ENCODE measurements at places on chromosomes 6 and 20.

GRCh38 chr6:17758119-17758518 is 51.4 kb upstream of the NUP153 start:
- no peak for DNase-seq

GRCh38 chr20:43666376-43667328 is at the start of gene MYBL2:
Gene MYBL2, plus strand, starts transcription at chr20:43667114. Its CDS starts 170 bp downstream, at chr20:43667284.
- DNase-seq = peak; percentile 56

GRCh38 chr20:60031107-60031506 is 72.9 kb downstream of the CDH26 start:
- no peak for DNase-seq

DNA sequence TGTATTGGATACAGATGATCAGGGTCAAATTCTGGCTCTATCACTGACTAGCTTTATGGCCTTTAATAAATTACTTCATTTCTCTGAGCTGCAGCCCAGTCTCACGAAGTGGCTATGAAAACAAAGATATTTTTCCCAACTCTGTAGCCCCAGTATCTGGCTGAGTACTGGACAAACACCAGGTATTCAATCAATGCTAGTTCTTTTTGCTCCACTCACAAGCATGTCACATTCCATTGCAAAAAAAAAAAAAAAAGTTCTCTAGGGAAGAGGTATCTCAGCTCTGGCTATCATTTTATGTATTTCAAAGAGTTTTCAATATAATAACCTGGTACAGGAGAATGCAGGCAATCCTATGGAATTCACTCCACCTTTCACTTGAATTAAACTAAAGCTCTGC is 3.1 kb downstream of the CHD6 start:
- DNase-seq = no peak

DNA sequence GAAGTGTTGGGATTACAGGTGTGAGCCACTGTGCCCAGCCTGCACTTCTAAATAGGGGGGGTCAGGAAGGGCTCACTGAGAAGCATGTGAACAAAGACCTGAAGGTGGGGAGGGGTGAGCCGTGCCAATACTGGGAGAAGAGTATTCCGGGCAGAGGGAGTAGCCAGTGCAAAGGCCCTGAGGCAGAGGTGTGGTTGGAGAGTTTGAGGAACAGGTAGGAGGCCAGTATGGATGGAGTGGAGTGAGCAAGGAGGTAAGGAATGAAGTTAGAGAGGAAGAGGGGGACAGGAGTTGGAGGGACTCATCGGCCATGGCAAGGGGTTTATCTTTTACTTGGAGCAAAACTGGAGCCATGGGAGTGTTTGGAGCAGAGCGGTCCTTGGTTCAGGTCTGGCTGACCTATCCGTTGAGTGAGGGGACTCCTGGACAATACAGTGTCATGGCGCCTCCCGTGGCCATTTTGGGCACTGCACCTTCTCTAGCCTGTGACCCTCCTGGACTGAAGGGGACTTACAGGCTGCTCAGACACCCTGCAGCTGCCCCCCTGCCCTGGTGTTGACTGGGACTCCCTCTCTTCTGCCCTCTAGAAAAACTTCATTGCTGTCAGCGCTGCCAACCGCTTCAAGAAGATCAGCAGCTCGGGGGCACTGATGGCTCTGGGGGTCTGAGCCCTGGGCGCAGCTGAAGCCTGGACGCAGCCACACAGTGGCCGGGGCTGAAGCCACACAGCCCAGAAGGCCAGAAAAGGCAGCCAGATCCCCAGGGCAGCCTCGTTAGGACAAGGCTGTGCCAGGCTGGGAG is 12.1 kb downstream of the FOXS1 start:
- no peak for DNase-seq

DNA sequence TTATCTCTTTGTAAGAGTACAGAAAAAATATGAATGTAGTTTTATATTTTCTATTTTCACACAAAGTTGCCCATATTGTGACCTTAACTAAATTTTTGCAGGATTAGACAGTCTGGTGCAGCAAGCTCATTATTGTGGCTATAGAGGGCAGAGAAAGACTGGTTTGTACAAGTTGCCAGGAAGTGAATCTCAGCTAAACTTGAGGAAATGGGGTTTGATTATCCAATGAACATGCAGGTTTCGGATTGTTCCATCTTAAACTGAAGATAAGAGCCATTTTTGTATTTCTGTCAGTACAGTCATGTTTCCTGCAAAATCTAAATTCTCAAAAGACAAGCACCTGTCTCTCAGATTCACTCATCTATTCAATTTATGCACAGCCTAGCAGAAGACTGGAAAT is 390.9 kb downstream of the MMUT start:
- peak; percentile 4 for DNase-seq

DNA sequence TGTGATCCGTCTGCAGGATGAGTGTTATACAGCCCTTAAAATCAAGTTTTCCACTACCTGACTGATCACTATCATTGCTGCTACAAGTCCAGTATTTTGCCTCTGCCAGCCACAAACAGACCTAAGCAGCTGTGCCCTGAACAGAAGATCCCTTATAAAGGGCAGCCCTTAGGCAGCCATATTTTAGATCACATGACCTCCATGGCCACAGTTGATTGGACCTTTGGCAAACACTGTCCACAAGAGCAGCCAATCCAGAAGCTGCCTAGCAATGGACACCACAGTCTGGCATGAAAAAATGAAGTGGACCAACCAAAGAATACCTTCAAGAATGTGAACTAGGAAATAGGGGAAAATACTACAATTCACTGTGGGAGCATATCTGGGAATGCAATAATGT is 50.8 kb downstream of the MC3R start:
- no peak for DNase-seq

DNA sequence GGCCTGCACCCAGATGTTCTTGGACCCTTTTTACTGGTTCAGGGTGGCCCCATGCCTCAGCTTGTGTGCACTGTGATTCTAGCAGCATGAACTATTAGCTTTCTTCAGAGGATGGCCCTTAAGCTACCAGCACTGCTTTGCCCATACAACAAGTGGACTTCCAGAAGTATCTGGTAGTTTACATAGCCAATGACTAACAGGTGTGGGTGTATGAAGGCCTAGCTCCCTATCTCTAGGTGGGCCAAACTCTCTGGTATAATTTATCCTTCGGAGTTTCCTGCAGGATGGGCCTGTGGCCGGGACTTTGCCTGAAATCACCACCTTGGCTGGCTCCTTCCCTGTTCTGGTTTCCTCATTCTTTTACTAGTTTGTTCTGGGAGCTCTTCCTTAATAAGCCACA is 26.1 kb upstream of the JAG1 start:
- no peak for DNase-seq

- DNase-seq = no peak
These were observed 9.5 kb upstream of the RBM24 start for GRCh38 chr6:17271628-17272027.

DNA sequence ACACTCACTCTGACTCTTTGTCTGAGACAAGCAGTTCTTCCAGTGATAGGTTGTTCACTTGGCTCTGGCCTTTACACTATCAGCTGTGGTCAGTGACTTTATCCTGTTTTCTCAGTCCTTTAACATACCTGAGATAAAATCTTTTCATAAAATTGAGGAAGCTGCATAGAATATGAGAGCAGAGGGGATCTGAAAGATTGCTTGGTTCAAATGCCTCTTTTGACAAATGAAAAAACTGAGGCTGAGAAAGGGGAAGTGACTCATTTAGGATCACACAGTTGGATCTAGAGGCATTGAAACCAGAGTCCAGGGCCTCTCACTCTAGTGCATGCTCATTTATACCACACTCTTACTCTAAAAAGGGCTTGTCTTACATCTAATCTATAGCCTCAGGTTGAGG is 277.0 kb upstream of the TBX18 start:
- DNase-seq = peak; percentile 5

GRCh38 chr20:35831029-35831428 is 59.2 kb downstream of the PHF20 start:
- peak; percentile 57 for DNase-seq

- DNase-seq = no peak
These were observed 5.7 kb upstream of the CD93 start for GRCh38 chr20:23091721-23092383.

- DNase-seq = no peak
These were observed 36.1 kb downstream of the SMPDL3A start for GRCh38 chr6:122825163-122825562.

GRCh38 chr20:57769756-57770155 is 59.9 kb upstream of the PMEPA1 start:
- DNase-seq = no peak

GRCh38 chr6:42222448-42222847 is 4.8 kb upstream of the MRPS10 start:
- DNase-seq = no peak

- no peak for DNase-seq
These were observed 21.2 kb downstream of the RAMACL start for GRCh38 chr6:166565084-166565967.

DNA sequence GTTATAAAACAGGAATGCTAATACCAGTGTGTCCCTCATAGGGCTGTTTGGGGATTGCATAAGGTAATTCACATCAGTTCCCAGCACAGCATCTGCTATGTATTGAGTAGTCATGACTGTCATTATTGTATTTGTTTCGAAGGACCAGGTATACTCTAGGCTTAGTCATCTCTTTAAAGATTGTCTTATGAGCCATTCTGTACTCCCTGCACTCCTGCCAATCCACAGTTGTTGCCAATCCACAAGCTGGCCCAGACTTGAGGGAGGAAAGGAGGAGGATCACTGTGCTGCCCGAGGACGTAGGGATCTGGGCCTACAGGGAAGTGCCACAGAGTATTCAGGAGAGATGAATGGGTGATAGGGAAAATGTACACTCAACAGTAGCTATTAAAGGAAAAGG is 113.0 kb upstream of the TIAM2 start:
- DNase-seq = no peak

- no peak for DNase-seq
These were observed 397.0 kb downstream of the SMOC2 start for GRCh38 chr6:168838037-168838399.

- DNase-seq = peak; percentile 37
These were observed 55.1 kb downstream of the ARID1B start for GRCh38 chr6:156832231-156832647.

GRCh38 chr6:73451223-73452106 is 632 bp downstream of the CGAS start:
- peak; percentile 30 for DNase-seq

DNA sequence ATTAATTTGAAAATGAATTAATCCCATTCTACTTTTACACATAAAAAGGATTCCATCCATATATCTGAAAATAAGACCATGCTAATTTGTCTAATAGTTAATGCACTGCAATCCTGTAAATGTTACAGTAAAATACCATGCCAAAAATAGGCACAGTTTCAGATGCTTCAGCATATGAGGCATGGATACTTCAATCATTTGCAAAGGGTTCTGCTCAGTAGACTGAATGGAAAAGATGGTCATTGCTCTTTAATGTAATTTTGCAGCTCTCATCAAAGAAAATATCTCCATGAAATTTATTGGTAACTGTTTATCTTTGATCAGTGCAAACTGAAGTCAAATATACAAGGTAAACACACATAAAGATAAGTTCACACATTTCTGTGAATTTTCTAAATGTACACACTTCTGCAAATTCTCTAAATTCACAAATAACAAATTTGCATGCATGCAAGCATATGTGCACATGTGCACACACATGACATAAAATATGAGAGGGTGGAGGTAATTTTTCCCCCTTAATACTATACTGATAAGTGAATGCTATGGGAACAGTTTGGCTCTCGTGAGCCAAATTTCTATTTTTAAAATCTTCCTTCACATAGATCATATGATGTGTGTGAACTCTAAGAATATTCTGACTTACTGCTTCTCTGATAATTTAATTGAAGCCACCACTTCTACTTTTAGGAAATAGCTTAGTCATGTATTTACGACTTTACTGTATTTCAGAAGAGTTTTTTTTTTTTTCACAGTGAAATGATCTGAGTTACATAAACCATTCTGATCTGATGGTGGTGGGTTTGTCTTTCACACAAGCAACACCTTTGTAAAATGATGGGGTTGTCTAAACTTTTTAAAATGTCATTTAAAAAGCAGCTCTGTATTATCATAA is 996.8 kb upstream of the CITED2 start:
- DNase-seq = no peak

GRCh38 chr6:6003621-6004366 is 2.9 kb downstream of the NRN1 start:
- DNase-seq = no peak

GRCh38 chr20:58695895-58696375 is 3.3 kb downstream of the NPEPL1 start:
- DNase-seq = no peak

- peak; percentile 85 for DNase-seq
These were observed 4.9 kb downstream of the LAMA4 start for GRCh38 chr6:112249489-112249888.

DNA sequence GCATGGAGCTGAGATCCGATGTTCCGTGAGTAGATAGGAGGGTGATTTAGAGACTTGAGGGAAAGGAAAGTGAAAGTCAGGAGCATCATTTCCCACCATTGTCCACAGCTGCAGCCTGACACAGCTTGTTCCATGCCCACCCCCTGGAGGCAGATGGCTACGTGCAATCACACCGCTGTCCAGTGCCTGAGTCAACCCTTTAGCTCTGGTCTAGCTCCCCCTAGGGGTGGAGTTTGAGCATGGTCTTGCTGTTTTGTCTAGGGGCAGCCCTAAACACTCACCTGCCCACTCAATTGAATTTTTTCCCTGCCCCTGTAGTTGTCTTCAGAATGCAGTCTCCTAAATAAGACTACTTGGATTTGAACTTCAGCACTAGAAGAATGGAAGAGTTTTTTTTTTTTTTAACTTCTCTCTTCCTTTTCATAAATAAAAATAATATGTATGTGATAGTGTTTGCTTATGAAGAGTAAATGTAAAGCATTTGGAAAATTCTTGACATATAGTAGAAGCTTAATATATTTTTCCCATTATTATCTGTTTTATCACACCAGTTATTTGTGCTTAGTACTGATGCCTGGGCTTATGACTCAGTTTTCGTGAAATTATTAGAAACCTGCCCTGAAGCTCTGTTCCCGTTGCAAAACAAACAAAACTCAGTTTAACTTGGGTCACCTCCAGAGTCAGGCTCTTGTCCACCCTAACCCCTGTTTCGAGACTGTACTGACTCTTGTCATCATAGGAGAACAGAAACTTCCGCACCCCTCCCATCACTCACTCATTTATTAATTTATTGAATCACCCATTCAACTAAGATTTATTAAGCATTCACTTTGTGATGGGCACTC is 814.8 kb downstream of the MAFB start:
- DNase-seq = no peak

DNA sequence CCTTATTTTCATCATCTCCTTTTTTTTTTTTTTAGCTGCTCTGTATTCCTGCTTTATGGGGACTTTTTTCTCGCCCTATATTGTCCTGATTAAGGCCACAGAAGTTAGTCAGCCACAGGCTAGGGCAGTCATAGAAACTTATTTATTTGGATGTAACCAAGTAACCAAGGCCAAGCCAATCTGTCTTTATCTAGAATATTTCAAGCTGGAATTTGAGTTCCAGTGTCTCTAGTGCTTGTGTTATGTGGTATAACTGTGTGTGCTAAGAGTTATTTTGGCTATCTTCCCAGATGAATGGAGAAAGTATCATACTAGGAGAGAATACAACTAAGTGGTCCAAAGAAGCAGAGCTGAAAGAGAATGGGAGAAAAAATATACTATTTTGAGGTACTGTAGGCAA is 751.5 kb downstream of the CBLN4 start:
- DNase-seq = no peak

GRCh38 chr20:15359056-15359455 is 1021.6 kb upstream of the FLRT3 start:
- DNase-seq = no peak

Measured in HCEC 1CT (cell line).